ENCODE measurements at places on chromosomes 6 and 20. TPM values are rescaled to one million over a fixed set of nuclear protein-coding genes. Genes with fewer than 3 reads are reported as not detected.

The LHFPL5 gene
- not detected for total RNA-seq

The BMP5 gene
- total RNA-seq, result under 0.01 TPM

The CD24 gene
- 0.33 TPM for total RNA-seq

The TREM1 gene
- not detected for total RNA-seq

The SLC16A10 gene
- 14.0 TPM for total RNA-seq

All from melanocyte of skin (primary cell).